ENCODE measurements at places on chromosomes 2 and 18.

DNA sequence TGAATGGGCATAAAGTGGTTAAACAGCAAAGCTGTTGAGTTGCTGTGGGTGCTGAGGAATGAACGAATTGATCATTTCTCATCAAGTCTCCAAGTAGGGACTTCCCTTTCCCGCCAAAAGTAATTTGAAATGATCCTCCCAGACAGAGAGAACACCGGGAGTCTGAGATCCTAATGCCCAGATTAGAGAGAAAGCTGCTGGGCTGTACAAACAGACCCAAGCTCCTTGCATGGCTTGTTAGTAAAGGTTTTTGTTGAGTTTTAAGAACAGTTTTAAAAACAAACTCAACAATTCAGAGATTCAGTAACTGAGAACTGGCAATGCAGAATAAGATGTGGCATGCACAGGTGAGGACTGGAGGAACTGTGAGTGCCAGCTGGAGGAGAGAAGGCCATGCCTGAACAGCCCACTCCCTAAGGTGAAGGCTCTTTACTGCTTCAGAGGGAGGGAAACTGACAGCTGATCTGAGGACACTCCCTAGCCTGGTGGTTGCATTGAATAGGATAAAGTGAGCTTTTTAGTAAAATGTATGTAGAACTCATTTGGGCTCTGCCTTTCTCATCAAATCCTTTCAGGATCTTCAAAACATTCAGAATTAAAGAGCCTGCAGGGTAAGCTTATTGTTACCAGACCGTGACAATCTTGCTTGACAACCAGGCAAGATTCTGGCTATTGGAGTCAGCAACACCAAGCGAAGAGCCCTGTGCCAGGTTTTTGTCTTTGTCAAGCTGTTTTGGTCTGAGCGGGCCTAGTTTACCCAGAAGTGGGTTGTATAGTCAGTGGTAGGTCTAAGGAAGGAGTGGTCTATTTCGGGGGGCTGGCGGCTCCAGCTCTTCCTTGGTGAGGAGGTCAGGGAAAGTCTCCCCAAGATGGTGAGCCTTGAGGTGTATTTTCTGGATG, 63.2 kb upstream of the IGFBP5 start:
- DNase-seq, result no peak

DNA sequence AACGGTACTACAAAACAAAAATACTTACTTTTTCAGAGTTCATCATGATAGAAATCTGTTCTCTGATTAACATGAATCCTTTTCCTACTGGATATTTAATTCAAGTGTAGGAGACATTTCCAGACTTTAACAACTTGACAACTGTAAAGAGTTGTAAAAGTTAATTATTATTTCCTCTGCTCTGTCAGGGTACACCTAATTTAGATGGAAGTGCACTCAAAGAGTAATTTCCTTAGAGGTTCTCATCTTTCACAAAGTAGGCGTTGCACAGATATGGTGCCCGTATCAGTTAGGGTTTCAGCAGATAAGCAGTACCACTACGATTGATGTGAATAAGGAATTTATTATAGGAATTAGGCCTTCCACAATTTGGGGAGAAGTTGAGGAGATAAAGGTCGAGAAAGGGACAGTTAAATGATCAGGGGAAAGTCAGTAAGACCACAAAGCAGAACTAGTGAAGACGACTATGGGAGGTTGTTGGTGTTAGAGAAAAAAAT, 16.2 kb upstream of the PDE11A start:
- DNase-seq, result no peak

DNA sequence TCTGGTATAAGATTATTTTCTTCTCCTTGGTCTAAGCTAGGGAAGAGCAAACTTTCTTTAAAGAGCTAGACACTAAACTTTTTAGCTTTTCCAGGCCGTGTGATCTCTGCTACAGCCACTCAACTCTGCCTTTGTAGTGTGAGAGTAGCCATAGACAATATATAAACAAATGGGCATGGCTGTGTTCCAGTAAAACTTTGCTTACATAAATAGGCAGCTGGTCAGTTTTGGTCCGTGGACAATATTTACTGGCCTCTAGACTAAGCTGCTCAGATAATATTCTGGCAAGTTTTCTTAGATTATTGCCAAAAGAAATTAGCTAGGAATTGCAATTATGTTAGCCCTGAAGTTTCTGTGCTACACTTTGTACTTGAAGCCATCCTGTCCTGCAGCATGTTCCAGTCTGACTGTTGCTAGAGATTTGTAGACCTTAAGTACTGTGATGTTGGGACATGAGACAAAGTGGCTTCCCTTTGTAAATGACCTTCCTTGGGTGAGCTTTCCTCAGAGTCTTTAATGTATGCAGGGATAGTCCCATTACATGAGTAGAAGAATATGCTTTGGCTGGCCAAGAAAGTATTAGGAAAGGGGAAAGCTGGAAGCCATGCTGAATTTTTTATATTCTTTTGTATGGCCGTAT, 126.9 kb downstream of the SOX11 start:
- no peak for DNase-seq

DNA sequence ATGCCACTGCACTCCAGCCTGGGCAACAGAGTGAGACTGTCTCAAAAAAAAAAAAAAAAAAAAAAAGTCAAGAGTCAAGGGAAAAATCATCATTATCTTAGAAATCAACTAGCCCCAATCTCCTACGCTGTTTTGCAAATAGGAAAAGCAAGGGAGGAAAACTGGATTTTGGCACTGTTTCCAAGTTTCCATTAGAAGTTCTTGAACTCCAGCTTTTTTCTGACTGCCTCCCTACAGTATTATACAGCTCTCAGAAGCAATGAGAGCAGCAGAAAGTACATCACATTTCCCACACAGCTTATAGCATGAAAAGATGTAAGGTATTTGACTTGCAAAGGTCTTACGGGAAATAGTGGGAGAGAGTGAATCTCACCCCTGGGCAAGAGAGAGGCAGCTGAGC, 127.8 kb downstream of the OSR1 start:
- DNase-seq, result no peak

- no peak for DNase-seq
These were observed 1105.8 kb upstream of the NXPH2 start for GRCh38 chr2:139885921-139886498.

DNA sequence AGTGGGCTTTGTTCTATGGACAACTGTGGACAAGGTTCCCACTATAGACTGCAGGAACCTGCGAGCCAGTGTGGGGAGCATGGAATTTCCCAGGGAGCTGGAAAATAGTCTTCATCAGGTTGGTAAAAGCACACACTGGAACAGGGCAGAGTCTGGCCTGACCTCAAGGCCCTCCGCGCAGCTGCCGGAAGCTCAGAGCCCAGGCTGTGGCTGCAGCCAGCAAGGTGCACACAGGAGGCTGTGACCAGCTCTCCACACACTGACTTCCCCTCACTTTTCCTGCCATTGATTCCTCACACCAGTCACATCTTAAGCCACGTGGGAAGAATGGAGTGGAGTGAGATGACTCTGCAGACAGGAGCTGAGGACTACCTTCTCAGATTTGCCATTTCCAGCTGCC, 19.1 kb downstream of the MAL start:
- DNase-seq, result no peak

DNA sequence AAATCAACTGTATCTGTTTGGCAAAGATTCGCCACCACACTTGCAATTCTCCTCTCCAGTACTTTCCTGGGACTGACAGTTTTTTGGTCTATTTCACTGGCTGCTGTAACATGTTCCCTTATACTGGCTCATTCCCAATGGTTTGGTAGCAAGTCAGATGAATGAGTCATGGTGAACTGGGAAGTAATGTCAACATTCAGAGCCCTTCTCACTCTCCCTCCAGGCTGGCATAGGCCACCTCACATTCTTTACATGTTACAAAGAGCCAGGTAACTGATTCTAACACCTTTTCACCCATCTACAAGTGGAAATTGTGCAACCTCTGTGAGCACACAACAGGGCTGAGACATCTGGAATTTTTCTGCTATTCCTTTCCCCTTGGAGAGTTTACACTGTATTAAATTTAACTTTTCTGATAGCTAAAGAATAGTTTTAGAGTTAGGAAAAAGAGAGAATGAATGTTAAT, 111.3 kb upstream of the TLK1 start:
- no peak for DNase-seq

DNA sequence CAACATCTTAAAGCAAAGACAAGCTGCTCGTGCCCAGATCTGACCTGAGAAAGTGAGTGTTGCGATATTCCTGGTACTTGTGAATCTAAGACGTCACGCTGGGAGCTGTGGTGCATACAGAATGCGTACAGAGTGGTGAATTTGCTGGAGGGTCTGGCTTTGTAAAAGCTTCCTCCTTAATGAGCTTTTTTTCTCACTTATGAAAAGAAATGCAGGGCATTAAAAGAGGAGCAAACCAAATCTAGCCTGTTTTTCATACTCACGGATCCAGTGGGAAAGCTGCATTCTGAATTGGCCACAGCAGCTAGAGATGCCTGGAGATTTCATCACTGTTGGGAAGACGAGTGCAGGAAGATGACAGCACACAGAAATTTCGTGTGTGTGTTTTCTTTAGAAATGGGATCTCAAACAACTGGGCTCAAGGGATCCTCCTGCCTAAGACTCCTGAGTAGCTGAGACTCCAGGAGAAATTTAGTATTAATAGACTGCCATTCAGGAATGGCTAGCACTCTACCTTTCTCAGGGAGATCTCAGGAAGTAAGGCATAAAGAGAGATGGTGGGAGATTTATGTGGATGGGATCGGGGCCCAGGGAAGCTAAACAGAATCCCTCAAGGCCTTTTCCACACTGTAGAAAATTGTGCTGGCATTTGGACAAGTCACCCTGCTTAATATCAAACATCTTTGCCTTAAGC, 181.3 kb downstream of the ALPK2 start:
- no peak for DNase-seq

Measured in stimulated activated CD8-positive, alpha-beta memory T cell treated with anti-CD3 and anti-CD28 coated beads, Interleukin-4, amount 100 ng/mL, for 24 hours (primary cell).